ENCODE measurements at places on chromosomes 2 and 18.
A peak's percentile ranks its signal among the peaks of the same experiment; 100 is the strongest.

DNA sequence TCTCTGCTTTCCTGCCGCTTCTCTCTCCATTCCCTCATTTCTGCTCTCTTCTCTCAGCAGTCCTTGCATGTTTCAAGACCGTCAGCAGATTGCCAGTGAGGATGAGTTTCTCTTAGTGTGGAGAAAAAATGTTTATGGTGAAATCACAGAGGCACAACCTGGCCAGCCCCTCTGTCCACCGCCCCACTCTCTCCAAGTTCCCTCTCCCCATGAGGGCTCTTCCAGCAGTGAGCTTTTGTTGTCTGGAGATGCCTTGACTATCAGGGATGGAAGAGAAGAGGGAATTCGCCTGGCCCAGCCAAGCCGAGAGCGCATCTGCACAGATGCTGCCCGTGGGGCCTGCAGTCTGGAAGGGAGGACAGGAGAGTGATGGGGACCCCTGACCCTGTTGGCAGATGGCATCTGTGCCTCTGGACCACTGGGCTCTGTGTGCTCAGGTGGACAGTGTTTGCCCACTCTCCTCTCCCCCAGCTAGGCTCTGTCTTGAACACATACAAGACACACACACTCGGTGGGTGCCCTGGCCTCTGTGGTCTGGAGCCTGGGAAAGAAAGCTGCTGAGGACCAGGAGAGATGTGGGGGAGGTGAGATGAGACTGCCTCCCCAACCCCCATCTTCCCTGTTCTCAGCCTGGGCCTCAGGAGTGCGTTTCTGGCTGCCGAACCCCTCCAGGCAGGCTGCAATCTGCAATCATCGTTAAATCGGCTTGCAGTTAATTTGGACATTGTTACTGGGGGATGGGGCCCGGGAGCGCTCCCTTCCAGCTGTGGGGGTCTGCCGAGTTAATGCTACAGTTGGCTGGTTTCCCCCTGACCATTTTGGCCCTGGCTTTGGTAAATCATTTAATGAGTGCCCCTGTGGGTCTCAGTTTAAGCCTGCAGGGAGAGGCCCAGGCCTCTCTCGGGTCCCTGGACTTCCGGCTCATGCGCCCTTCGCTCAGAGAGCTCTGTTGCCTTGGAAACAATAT, 4.5 kb downstream of the ITM2C start:
- DNase-seq = no peak

DNA sequence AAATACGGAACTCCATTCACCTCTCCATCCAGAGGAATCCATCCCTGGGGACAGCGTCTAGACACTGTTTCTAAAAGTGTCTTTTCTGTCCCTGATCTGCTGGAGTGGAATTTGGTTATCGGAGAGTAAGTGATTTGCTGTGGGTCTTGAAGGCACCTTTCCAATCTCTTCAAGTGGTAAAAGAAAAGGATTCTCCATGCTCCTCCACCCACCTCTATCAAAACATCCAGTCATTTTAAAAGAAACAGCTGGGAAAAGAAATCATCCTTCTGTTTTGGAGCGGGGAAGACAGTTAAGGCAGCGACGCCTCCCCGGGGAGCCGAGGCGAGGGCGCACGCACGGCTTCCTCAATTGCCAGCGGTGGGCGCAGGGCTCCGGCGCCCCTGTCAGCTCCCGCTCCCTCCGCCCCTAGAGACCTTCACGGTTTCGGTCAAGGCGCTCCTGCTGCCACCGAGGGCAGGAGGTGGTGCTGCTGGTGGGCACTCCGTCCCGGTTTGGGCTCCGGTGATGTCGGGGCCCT, 547 bp downstream of the SLC35F5 start:
- no peak for DNase-seq

- no peak for DNase-seq
These were observed 9.2 kb upstream of the KYNU start for GRCh38 chr2:142868229-142868762.

DNA sequence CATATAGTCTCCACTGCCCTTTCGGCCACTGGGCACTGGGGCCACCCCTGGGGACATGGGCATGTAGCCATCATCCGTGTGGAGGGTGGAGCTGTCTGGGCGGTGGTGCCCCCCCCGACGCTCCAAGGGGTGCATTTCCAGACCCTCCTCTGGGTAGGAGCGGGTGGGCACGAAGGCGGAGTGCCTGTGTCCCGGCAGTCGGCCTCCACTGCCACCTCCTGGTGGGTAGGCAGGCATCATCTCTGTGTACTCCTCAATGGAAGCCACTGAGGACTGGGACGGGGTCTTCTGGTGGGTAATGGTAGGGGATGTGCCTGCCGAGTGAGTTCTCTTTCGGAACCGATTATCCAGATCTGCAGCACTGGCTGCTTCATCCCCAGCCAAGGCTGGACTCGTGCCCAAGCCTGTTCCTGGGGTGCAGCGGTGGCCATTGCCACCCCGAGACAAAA, 2.8 kb downstream of the IRS1 start:
- peak; percentile 34 for DNase-seq

DNA sequence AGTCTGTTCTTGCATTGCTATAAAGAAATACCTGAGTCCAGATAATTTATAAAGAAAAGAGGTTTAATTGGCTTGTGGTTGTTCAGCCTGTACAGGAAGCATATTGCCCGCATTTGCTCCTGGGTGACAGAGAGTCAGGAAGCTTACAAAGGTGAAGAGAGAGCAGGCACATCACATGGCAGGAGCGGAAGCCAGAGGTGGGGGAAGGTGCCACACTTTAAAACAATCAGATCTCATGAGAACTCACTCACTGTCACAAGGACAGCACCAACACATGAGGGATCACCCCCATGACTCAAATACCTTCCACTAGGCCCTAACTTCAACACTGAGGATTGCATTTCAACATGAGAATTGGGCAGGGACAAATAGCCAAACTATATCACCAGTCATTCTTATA, 124.8 kb upstream of the COL5A2 start:
- DNase-seq = no peak

DNA sequence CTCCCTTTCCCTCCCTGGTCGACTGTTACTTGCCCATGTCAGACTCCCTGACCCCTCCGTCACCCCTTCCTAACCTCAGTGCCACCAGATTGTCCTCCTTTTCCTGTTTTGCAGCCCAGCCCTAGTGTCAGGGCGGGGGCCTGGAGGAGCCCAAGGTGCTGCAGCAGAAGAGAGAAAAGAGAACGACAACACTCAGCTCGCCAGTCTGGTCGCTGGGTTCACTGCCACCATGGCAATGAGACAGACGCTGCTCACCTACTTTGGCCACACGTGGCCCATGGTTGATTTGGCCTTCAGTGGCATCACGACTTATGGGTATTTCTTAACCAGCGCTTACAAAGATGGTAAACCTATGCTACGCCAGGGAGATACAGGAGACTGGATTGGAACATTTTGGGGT, 108.4 kb upstream of the RMDN2 start:
- no peak for DNase-seq
